GM12878 (cell line): ENCODE measurements at places on chromosomes 13 and 19. TPM values are rescaled to one million over a fixed set of nuclear protein-coding genes. Genes with fewer than 3 reads are reported as not detected.

Gene ITGBL1
- polyA plus RNA-seq, result not detected in 2 replicates

Gene ARRDC5
- 0.09 TPM in 1 of 2 replicates, not detected in the other for polyA plus RNA-seq

Gene JOSD2
- polyA plus RNA-seq, result 20.8 and 25.1 TPM in 2 replicates

Gene PSG11
- polyA plus RNA-seq, result not detected in 2 replicates

Gene FBXL12
- polyA plus RNA-seq, result 24.6 and 27.3 TPM in 2 replicates

Gene KLHL1
- 0.05 TPM in 1 of 2 replicates, not detected in the other for polyA plus RNA-seq
